Bronchus fibroblast of lung (primary cell): ENCODE measurements at places on chromosomes 2 and 18. TPM values are rescaled to one million over a fixed set of nuclear protein-coding genes. Genes with fewer than 3 reads are reported as not detected.

The CNDP1 gene
- 0.15 TPM in 1 of 2 replicates, not detected in the other for total RNA-seq

The ACADL gene
- total RNA-seq, result under 0.01 TPM in 1 of 2 replicates, not detected in the other

The ATP5F1A gene
- 545 and 576 TPM in 2 replicates for total RNA-seq

The TRPM8 gene
- not detected in 2 replicates for total RNA-seq

The DOK6 gene
- 0.15 and 0.17 TPM in 2 replicates for total RNA-seq
